ENCODE measurements at places on chromosomes 12 and 14. TPM values are rescaled to one million over a fixed set of nuclear protein-coding genes. Genes with fewer than 3 reads are reported as not detected.

Gene MORN3
- 0.01 TPM for polyA plus RNA-seq

Gene RHOJ
- polyA plus RNA-seq = 11.2 TPM

Gene CLEC1B
- not detected for polyA plus RNA-seq

Gene PYGL
- polyA plus RNA-seq = 132 TPM

Gene EPYC
- polyA plus RNA-seq = not detected

Gene NOXRED1
- polyA plus RNA-seq = 0.09 TPM

Gene RPGRIP1
- not detected for polyA plus RNA-seq

Gene KCNH3
- 0.08 TPM for polyA plus RNA-seq

Gene COCH
- not detected for polyA plus RNA-seq

Gene TEAD4
- polyA plus RNA-seq = 18.6 TPM
